ENCODE measurements at places on chromosomes 1 and 21. TPM values are rescaled to one million over a fixed set of nuclear protein-coding genes. Genes with fewer than 3 reads are reported as not detected.

DNA sequence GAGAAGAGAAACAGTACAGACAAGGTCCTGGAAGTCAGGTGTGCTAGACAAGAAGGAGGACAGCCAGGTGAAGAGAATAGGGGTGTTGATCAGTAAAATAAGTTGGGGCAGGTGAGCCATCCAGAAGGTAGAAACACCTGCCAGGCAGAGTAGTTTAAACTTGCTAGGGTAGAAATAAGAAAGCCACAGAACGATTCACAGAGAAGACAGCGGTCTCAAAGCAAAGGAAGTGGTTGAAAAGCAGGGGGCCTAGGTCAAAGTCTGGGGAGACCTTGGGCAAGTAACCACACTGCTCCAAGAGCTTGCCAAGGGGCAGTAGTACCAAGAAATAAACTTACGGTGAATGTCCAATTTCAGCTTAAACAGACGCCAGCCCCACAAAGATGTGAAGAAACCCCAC lies 116.6 kb upstream of the PROX1 start:
- no peak for DNase-seq

Gene PRRX1
- not detected for total RNA-seq

DNA sequence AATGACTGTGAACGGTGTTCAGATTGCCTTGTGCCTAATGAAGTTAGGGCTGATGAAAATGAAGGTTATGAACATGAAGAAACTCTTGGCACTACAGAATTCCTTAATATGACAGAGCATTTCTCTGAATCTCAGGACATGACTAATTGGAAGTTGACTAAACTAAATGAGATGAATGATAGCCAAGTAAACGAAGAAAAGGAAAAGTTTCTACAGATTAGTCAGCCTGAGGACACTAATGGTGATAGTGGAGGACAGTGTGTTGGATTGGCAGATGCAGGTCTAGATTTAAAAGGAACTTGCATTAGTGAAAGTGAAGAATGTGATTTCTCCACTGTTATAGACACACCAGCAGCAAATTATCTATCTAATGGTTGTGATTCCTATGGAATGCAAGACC lies 96.6 kb downstream of the ZFYVE9 start:
- peak; percentile 95 for DNase-seq

DNA sequence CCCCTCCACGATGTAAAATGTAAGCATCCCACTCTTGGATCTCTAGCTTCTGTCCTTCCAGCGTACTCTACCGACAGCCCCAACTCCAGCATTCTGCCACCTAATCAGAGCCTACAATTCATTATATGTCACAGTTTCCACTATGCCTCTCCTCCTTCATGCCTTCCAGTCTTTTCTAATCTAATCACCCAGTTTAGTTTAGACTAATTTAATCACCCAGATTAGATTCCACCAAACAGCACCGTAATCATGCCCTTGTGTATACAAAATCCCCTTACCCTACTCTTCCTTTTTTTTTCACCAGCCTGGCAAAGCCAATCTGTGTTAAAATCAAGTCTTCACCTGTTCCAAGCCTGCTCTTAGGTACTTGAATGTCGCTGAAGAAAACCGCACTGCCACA lies 49.8 kb upstream of the KANK4 start:
- no peak for DNase-seq

DNA sequence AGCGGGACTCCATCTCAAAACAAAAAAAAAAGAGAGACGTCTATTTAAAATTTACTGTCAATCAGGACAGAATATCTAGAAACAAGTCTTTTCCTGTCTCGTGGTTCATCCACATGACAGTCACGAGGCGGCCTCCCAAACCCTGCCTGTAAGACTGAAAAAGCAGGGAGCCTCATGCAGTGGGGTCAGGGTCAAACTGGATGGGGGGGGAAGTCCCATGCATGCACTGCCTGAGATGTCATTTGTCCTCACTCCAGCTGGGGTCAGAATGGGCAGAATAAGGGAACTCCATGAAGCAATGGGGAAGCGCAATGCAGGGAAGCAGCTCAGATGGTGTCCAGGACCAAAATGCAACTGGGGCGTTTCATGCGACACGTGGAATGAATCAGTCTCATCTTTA lies 85.5 kb downstream of the PIK3CD start:
- DNase-seq = no peak

GRCh38 chr1:172630056-172630818 lies 28.7 kb upstream of the FASLG start:
- DNase-seq = peak; percentile 57

- DNase-seq = no peak
Measured at GRCh38 chr1:119467857-119468668, 38.9 kb upstream of the HSD3B1 start.

Gene OR2L8
- total RNA-seq = not detected

GRCh38 chr21:29258626-29259338 lies 39.9 kb upstream of the BACH1 start:
- peak; percentile 93 for DNase-seq

DNA sequence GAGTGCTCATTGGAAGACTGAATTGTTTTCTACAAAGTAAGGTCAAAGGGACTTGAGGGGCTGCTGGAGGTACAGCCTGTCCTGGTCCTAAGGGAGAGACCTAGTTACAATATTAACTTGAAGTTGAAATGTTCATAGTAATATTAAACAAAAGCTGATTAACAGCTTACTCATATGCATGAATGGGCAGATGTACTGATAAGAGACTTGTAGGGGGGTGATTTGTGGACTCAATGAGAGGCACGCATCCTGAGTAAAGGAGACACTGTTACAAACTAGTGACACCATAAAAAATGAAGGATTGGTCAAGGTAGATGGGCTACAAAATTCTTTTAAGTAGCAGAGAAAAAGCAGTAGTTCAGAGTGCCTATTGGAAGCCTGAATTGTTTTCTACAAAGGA lies 2.7 kb downstream of the HSD11B1 start:
- peak; percentile 83 for DNase-seq

- no peak for DNase-seq
Measured at GRCh38 chr1:172713466-172713865, 54.6 kb downstream of the FASLG start.

DNA sequence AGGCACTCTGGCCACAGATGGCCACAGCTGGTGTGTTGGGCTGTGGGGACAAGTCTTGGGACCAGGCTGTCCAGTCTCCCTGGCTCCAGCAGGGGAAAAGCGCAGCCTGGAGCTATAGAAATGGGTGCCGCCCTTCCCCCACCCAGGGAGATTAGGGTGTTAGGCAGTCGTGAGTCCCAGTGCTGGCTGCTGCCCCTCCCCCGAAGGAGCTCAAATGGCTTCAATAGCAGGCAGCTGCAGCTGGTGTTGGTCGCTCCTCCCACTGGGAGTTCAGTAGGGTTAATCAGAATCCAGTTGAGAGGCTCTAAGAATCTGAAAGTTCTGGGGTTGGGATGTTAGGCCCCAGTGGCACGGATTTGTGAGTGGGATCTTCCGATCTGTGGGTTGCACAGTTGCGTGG lies 595.6 kb upstream of the PKN2 start:
- no peak for DNase-seq

DNA sequence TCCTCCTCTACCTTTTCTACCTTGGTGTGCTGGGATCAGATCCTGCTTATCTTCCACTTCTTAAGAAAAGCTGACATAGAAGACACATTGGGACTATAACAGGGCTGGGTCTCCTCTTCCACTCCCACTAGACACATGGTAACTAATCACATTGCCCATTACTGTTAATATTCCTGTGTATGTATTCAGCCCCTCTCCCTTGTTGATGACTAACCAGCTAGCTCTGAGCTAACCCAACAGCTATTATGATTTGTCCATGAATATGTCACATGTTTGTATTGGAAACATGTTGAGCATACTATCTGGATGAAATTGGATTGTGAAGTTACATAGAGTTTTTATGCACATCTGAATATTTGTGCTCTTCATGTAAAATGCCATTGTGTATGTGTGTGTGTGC lies 52.9 kb downstream of the MPZL1 start:
- peak; percentile 59 for DNase-seq

Gene LMX1A
- total RNA-seq = not detected

Gene MRPL24
- total RNA-seq = 74.1 TPM

DNA sequence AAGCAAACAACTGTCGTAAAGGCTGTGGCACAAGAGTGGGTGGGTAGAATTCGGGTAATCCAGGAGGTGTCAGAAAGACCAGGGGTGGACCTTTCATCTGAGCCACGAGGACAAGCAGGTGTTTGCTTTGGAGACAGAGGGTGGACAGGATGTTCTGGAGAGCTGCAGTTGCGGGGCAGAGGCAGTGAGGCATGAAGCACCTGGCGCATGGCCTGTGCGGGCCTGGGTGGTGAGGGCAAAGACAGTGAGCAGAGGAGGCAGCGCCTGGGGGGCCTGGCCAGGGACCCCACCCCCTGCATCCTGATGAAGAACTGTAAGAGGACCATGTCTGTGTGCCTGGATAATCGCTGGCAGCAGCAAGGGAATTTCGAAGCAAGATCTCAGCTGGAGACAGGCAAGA lies 24.9 kb downstream of the KIF26B start:
- no peak for DNase-seq

DNA sequence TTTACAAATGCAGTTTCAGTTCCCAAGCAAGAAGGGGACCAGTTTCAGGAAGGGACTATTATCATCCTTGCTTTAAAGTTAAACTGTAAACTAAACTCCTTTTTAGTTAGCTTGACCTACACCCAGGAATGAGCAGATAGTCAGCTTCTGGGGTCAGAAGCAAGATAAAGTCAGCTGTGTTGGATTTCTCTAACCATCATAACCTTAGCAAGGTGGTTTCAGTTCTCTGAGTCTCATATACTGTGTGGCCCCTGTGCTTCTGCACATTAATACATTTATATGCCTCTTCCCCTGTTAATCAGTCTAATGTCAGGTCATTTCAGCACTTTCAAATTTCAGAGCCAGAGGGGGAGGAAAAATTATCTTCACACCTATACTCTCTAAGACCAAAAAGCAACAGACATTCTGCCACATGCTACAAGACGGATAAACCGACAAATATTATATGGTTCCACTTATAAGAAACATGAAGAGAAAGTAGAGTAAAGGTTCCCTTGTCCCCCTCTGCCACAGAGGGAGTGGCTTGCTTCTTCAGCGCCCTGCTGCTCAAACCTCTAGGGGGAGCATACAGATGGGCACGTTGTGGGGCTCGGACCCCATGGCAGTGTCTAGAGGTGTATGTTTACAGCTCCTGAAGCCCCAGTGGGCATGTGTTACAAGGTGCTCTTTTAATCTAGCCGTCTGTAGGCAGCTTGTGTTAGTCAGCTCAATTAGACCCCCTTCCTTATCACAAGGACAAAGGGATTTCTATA lies 89.1 kb downstream of the SMYD3 start:
- no peak for DNase-seq

GRCh38 chr1:45243476-45244343 lies 37.3 kb upstream of the ZSWIM5 start:
- DNase-seq = no peak

- DNase-seq = no peak
Measured at GRCh38 chr1:8580566-8580965, 236.9 kb downstream of the RERE start.

DNA sequence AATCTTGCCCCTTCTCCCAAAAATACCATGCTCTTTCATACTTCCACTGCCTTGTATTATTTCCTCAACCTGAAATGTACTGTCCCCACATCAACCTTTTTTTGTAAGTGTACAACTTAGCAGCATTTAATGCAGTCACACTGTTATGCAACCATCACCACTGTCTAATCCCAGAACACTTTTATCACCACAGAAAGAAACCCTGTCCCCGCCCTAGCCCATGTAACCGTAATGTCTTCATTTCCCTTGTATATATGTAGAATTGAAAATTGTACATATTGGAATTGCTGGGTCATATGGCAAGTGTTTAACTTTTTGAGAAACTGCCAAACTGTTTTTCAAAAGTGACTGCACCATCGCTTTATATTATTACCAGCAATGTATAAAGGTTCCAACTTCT lies 37.4 kb downstream of the PTP4A2 start:
- no peak for DNase-seq

- no peak for DNase-seq
Measured at GRCh38 chr1:201511941-201512539, 5.1 kb upstream of the CSRP1 start.

DNA sequence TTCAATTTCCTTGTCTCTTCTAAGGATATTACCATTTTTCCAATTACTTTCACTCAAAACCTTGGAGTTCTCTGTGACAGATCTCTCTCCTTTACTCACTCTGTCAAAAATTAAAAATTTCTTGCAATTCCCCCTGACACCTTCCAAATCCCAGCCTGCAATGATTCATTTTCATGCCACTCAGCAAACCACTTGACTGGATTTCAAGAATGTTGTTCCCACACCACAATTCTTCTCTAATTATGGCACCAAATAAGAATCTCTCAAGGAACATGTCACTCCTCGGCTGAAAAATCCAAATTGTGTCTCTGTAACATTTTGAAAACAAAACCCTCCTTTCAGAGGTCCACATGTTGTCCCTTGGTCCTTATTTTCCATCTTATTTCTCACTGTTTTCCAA lies 438.9 kb upstream of the ZP4 start:
- DNase-seq = no peak

GRCh38 chr1:9687120-9687873 lies 35.8 kb downstream of the PIK3CD start:
- peak; percentile 76 for DNase-seq

Gene CD1B
- not detected for total RNA-seq

Measured in bronchial epithelial cell (primary cell).